ENCODE measurements at places on chromosomes 3 and 15. TPM values are rescaled to one million over a fixed set of nuclear protein-coding genes. Genes with fewer than 3 reads are reported as not detected.

PLA1A gene
- 0.68 TPM for total RNA-seq

GOLGA6D gene
- 0.12 TPM for total RNA-seq

NEIL1 gene
- 1.0 TPM for total RNA-seq

DRD3 gene
- not detected for total RNA-seq

RETNLB gene
- total RNA-seq: not detected

LEKR1 gene
- total RNA-seq: 1.1 TPM

DNA sequence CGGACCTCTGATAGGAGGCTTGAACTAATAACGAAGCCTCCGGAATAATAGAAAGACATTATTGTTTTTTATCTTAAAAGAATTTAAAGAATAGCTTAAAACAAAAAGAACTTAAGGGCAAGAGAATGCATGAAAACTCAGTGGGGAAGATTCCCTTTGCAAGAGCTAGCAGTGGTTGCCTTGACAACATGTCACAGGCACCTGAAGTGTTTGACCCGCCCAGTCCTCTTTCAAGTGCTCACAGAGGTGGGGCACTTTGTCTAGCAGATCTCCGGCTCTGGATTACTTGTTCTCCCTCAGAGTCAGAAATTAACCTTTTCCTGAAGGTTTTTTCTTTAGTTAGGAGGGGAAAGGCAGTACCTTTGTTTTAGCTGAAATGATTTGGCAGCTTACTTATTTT lies 37.8 kb downstream of the LARS2 start:
- no peaks in the 10 kb centered on the region for H3K27me3 ChIP-seq
- H3K4me3 ChIP-seq: no peak overlapping the region
- no peaks in the 10 kb centered on the region for H3K4me1 ChIP-seq
- no peak for DNase-seq

GRCh38 chr3:17407576-17407975 lies 334.9 kb downstream of the TBC1D5 start:
- no peak overlapping the region for H3K27ac ChIP-seq
- H3K4me1 ChIP-seq: no peaks in the 10 kb centered on the region
- peaks cover 2% of the 10 kb centered on the region for H3K36me3 ChIP-seq
- no peaks in the 10 kb centered on the region for H3K27me3 ChIP-seq
- DNase-seq: no peak

GRCh38 chr3:38138349-38139190 lies at the start of gene MYD88:
TSS of gene MYD88 (plus strand) at chr3:38138661. CDS start at chr3:38138701, 40 bp downstream.
- peak within 1 kb of the TSS; percentile 96 for H3K27ac ChIP-seq
- peaks cover 45% of the 10 kb centered on the region for H3K36me3 ChIP-seq
- H3K4me1 ChIP-seq: peaks cover 60% of the 10 kb centered on the region
- peak; percentile 93 for DNase-seq
- peak within 1 kb of the TSS; percentile 84 for H3K4me3 ChIP-seq

- no peaks in the 10 kb centered on the region for H3K27me3 ChIP-seq
- no peak overlapping the region for H3K27ac ChIP-seq
- no peak for DNase-seq
Measured at GRCh38 chr3:42102571-42102970, 11.4 kb downstream of the TRAK1 start.

GRCh38 chr3:69983546-69984265 lies 15.8 kb upstream of the SAMMSON start:
- no peak for DNase-seq
- no peaks in the 10 kb centered on the region for H3K27me3 ChIP-seq
- H3K27ac ChIP-seq: no peak overlapping the region

- H3K4me1 ChIP-seq: peaks cover 55% of the 10 kb centered on the region
- H3K4me3 ChIP-seq: no peak overlapping the region
- DNase-seq: peak; percentile 48
- H3K27ac ChIP-seq: peak overlapping the region; percentile 79
- peaks cover 16% of the 10 kb centered on the region for H3K27me3 ChIP-seq
Measured at GRCh38 chr15:75109736-75110130, 86.3 kb downstream of the PPCDC start.

DNA sequence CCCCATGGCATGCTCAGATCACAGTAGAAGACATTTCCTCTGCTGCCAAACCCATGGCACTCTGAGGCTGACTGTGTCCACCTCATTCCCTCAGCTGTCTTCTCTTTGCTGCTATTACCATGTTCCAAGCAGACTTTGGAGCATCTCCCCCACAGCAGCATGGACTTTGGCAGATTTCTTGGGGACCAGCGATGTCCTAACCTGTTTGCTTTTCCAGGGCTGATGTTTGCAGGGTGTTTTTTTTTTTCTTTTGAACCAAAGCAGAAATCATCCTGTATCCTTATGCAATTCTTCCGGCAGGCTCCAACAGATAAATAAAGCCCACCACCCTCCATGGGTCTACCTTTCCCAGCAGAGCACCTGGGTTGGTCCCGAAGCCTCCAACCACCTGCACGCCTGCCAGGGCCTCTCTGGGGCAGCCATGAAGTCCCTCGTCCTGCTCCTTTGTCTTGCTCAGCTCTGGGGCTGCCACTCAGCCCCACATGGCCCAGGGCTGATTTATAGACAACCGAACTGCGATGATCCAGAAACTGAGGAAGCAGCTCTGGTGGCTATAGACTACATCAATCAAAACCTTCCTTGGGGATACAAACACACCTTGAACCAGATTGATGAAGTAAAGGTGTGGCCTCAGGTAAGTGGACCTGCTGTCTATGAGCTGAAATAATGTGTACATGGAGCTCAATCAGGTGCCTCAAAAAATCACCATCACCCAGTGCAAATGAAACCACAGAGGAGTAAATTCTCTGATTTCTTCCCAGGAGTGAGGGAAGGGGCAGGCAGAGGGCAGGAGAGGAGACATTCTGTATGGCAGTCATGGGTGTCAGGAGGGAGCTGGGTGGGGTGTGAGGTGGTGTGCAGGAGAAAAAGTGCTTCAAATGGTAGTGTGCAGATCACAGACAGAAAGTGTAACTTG lies at the start of gene AHSG:
Gene AHSG, plus strand, starts transcription at position 340 of the 916 bp plus-strand sequence. Its CDS starts 82 bp downstream, at position 422.
- no peak within 1 kb of the TSS for H3K4me3 ChIP-seq
- H3K4me1 ChIP-seq: peaks cover 21% of the 10 kb centered on the region
- H3K27me3 ChIP-seq: peaks cover 36% of the 10 kb centered on the region
- no peak for DNase-seq
- no peaks in the 10 kb centered on the region for H3K36me3 ChIP-seq
- no peak within 1 kb of the TSS for H3K27ac ChIP-seq
